ENCODE measurements at places on chromosomes 12 and 14. TPM values are rescaled to one million over a fixed set of nuclear protein-coding genes. Genes with fewer than 3 reads are reported as not detected.

LYSET gene
- 34.7 TPM for total RNA-seq

MSI1 gene
- 1.4 TPM for total RNA-seq

OTX2 gene
- not detected for total RNA-seq

LRRC10 gene
- not detected for total RNA-seq

LDHB gene
- total RNA-seq, result 1,689 TPM

TAS2R7 gene
- not detected for total RNA-seq

GPX2 gene
- total RNA-seq, result 195 TPM

KIF5A gene
- total RNA-seq, result 0.19 TPM

TSPAN11 gene
- 0.20 TPM for total RNA-seq

GZMB gene
- total RNA-seq, result not detected

NINJ2 gene
- total RNA-seq, result 1.1 TPM

ESRRB gene
- 0.26 TPM for total RNA-seq

GSG1 gene
- 0.90 TPM for total RNA-seq

CPM gene
- 5.3 TPM for total RNA-seq

WNT1 gene
- total RNA-seq, result 0.24 TPM

SERPINA10 gene
- not detected for total RNA-seq

ZDHHC22 gene
- total RNA-seq, result 0.18 TPM

TMTC1 gene
- 0.05 TPM for total RNA-seq

TAS2R13 gene
- total RNA-seq, result not detected

HCAR1 gene
- not detected for total RNA-seq

ACOT6 gene
- total RNA-seq, result not detected

SLC5A8 gene
- total RNA-seq, result not detected

MUCL1 gene
- not detected for total RNA-seq

NTN4 gene
- total RNA-seq, result 47.0 TPM

SOX5 gene
- not detected for total RNA-seq

SLC11A2 gene
- 15.0 TPM for total RNA-seq

CISTR gene
- not detected for total RNA-seq

SRSF9 gene
- total RNA-seq, result 212 TPM

PARP11 gene
- 1.4 TPM for total RNA-seq

SMOC1 gene
- total RNA-seq, result 16.4 TPM

NCOR2 gene
- 180 TPM for total RNA-seq

VWF gene
- total RNA-seq, result 0.27 TPM

FZD10 gene
- not detected for total RNA-seq

KLRB1 gene
- total RNA-seq, result not detected

CCDC177 gene
- total RNA-seq, result 0.02 TPM

NFATC4 gene
- total RNA-seq, result 0.31 TPM

AQP5 gene
- total RNA-seq, result not detected

MVK gene
- 8.2 TPM for total RNA-seq

LRIG3 gene
- total RNA-seq, result 3.4 TPM

GPD1 gene
- 0.17 TPM for total RNA-seq

B4GALNT3 gene
- total RNA-seq, result 0.56 TPM

STAB2 gene
- not detected for total RNA-seq

HOXC12 gene
- total RNA-seq, result not detected

LPAR5 gene
- total RNA-seq, result 0.62 TPM

CCDC197 gene
- total RNA-seq, result not detected

LIMA1 gene
- total RNA-seq, result 6.3 TPM

CLEC12A gene
- total RNA-seq, result not detected

DENND5B gene
- total RNA-seq, result 13.2 TPM

SDR9C7 gene
- not detected for total RNA-seq

EMP1 gene
- 172 TPM for total RNA-seq

AREL1 gene
- 19.3 TPM for total RNA-seq

Measured in A549 treated with GW870086 at 1 μM for 4 hours (cell line).